Activated naive CD8-positive, alpha-beta T cell treated with anti-CD3 and anti-CD28 coated beads for 36 hours (primary cell): ENCODE measurements at places on chromosomes 5 and 9.

GRCh38 chr5:55917402-55918086 is 66.4 kb downstream of the IL31RA start:
- no peaks in the 10 kb centered on the region for H3K36me3 ChIP-seq
- no peak overlapping the region for H3K27ac ChIP-seq
- no peak overlapping the region for H3K4me3 ChIP-seq
- H3K27me3 ChIP-seq: no peaks in the 10 kb centered on the region
- no peak for DNase-seq
- H3K4me1 ChIP-seq: peaks cover 14% of the 10 kb centered on the region

DNA sequence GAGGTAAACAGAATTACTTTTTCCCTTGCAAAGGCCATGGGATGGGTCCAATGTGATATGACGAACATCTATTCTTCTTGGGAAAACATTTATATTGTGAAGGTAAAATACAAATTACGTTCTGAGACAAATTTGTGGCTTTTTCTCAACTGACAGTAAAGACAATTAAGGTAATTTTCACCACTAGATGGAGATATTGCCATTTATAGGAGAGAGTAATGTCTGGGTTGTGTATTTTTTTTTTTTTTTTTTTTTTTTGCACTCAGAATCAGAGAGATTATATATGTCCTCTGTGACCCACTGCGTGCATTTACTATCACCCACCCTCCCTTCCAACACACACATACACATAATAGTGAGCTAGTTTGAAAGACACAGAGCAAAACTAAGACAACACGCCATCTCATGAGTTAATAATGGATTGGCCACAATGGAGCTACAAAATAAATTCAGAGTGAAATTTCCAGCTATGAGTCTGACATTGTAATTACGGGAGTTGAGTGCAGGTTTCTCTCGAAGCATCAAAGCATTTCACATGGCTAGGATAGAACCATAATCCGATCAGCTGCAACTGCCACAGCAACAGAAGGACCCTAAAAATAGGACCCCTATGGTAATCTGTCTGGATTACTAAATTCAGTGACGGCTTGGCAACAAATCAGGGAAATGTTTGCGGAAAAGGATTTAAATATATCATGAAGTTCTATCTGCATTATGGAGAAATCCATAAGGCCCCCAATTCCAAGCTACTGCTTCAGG is 49.2 kb downstream of the ANXA1 start:
- H3K36me3 ChIP-seq: no peaks in the 10 kb centered on the region
- H3K27ac ChIP-seq: no peak overlapping the region
- DNase-seq: no peak

DNA sequence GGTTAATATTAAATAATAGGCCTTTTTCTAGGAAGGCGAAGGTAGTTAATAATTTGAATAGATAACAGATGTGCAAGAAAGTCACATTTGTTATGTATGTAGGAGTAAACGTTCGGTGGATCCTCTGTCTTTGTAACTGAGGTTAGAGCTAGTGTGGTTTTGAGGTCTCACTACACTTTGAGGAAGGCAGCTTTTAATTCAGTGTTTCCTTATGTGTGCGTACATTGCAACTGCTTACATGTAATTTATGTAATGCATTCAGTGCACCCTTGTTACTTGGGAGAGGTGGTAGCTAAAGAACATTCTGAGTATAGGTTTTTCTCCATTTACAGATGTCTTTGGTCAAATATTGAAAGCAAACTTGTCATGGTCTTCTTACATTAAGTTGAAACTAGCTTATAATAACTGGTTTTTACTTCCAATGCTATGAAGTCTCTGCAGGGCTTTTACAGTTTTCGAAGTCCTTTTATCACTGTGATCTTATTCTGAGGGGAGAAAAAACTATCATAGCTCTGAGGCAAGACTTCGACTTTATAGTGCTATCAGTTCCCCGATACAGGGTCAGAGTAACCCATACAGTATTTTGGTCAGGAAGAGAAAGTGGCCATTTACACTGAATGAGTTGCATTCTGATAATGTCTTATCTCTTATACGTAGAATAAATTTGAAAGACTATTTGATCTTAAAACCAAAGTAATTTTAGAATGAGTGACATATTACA is 45.7 kb downstream of the TGFBR1 start:
- H3K36me3 ChIP-seq: peaks cover 48% of the 10 kb centered on the region
- DNase-seq: no peak
- H3K27me3 ChIP-seq: no peaks in the 10 kb centered on the region
- peaks cover 34% of the 10 kb centered on the region for H3K4me1 ChIP-seq
- H3K27ac ChIP-seq: peak overlapping the region; percentile 8

GRCh38 chr9:113506090-113506589 is 42.6 kb downstream of the RGS3 start:
- no peaks in the 10 kb centered on the region for H3K27me3 ChIP-seq
- peaks cover 37% of the 10 kb centered on the region for H3K4me1 ChIP-seq
- DNase-seq: no peak
- H3K36me3 ChIP-seq: no peaks in the 10 kb centered on the region
- no peak overlapping the region for H3K4me3 ChIP-seq

DNA sequence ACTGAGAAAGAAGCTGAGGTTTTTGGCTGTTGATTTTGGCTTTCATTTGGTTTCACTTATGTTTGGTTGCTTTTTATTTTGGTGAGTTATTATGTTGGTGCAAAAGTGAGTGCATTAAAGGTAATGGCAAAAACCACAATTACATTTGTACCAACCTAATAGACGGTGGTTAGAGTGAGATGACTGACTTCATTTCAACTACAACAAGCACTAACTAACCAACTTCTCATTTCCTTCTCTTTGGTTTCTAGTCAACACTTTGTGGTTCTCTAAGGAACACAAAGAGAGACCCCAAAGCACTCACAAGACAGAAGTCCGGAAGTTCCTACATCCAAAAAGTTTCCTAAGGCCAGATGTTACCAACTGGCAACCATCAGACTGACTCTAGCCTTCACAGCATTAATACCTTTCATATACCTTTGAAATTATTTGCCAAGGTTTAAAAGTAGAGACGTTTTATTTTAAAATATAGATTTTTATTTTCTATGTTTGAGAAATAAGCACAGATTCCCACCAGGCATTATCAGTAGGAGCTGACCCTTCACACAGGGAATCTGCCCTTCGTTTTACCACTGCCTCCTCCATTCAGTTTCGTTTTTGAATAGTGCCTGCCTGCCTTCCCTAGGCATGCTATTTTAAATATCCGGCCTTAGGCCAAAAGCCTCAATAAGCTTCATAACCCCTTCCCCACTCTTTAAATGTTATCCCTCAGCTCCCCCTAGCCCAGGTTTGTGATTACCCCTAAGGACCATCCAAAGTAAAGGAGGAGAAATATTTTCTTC is 301.1 kb upstream of the PTGER4 start:
- no peaks in the 10 kb centered on the region for H3K27me3 ChIP-seq
- no peak overlapping the region for H3K4me3 ChIP-seq
- DNase-seq: no peak
- H3K4me1 ChIP-seq: peaks cover 49% of the 10 kb centered on the region

DNA sequence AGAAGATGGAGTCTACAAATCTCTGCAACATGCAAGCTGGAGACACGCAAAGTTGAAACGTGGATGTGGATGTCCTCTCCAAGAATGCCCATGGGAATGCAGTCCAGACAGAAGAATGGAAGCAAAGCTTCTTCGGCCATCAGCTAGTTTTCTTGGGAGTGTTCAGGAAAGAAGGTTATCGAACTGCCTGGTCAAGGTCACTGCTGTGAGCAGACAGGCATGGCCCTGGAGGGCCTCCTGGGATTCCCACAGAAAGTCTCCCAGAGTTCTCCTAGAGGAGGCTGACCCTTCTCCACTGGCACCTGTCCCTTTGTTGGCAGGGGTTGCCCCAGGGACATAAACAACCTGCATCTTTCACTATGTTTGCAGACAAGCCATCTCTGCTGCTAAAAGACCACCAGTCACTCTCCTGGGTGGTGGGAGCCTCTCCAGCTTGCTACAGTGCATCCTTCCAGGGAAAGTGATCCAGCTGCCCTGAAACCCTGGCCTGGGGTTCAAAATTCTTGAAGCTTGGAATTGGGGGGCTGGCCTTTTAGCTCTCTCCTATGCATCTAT is 265.8 kb downstream of the SYK start:
- peaks cover 2% of the 10 kb centered on the region for H3K36me3 ChIP-seq
- H3K4me3 ChIP-seq: no peak overlapping the region
- H3K27ac ChIP-seq: no peak overlapping the region
- no peak for DNase-seq
- peaks cover 9% of the 10 kb centered on the region for H3K4me1 ChIP-seq

DNA sequence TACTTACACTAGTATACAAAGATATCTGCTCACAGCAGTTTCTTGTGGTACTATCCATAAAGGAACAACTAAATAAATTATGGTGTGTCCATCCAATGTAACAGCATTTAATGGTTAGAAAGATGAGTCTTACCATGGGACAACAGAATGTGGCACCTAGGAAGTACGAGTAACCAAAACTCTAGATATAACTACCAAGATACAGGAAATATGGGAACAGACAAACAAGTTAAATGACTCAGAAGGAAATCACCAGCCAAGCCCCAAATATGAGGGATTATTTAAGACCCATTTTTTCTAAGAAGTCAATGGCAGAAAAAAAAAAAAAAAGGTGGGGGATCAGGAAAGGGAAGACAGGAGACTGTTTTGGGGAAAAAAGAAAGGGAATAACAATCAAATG is 294.8 kb downstream of the PRELID2 start:
- no peak overlapping the region for H3K27ac ChIP-seq
- H3K4me1 ChIP-seq: no peaks in the 10 kb centered on the region
- no peaks in the 10 kb centered on the region for H3K36me3 ChIP-seq
- no peak for DNase-seq
- no peaks in the 10 kb centered on the region for H3K27me3 ChIP-seq

DNA sequence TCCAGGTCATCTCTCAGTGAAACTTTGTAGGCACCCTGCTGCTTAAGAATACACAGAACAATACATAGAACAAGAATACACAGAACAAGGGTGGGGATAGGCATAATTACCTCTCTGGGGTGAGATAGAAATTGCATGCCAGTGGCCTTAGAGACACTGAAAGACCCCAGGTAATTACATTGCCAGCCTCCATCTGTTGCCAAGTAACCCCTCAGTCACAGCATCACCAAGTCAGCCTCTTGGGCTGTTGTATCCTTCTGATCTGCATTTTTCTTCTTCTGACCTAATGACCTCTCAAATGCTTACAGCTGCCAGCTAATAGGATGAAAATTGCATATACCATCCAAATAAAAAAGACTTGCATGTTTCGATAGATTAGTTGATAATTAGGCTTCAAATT is 167.7 kb downstream of the GRIA1 start:
- DNase-seq: no peak
- H3K4me1 ChIP-seq: no peaks in the 10 kb centered on the region
- no peak overlapping the region for H3K27ac ChIP-seq
- H3K36me3 ChIP-seq: no peaks in the 10 kb centered on the region
- no peak overlapping the region for H3K4me3 ChIP-seq
- no peaks in the 10 kb centered on the region for H3K27me3 ChIP-seq
